ENCODE measurements at places on chromosomes 12 and 14.

DNA sequence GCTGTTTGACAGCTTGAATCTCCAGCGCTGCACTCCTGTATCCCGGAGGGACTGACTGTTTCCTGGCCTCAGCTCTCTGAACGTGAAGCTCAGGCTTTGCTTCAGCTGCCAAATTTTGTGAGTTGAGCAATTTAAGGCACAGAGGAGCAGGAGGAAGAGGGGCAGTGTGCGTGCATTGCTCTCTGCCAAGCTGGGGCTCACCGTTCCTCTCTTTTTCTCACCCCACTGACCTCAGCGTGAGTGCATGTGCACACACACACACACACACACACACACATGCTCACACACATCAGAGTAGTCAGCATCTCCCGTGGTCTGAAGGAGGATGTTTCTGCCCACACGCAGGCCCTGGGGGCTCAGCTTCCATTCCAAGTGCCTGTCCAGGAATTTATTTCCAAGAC, 27.8 kb upstream of the BDKRB2 start:
- no peak for DNase-seq

DNA sequence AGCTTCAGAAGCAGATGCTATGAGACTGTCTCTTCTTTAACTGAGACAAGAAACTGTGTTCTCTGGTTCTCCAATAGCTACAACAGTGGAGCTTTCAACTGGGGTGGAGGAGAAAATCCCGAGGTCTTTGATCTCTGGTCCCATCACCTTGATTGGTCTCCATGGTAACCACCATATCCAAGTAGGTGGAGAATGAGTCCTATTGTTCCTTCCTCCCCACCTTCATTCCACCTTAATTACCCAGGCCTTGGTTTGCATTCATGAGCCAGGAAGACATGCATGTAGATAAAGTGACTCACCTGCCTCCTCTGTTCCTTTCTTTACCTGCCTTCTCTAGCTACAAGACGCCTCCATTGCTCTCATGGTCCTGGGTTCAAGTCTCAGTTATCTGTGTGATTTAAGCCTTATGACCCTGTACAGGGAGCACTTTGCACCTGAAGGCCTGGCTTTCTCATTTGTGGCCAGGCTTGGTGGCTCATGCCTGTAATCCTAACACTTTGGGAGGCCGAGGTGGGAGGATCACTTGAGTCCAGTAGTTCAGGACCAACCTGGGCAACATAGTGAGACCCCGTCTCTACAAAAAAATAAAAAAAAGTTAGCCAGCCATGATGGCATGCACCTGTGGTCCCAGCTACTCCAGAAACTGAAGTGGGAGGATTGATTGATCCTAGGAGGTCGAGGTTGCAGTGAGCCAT, 157.7 kb upstream of the TBX3 start:
- DNase-seq, result no peak

DNA sequence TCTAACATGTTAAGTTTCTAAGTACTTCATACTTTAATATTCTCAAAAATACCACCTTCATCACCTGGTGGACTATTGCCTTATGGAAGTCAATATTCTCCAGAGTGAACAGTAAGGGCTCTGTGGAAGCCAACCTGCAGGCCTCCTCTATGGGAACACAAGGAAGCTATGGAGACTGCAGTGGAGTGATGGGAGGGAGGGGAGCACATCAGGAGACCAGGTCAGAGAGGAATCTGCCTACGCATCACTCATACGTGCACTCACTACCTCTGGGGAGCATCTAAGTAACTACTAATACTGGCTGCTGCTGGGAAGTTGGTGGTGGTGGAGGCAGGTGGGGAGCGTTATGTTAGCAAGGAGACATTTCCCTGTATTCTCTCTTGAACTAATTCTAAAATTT, 19.9 kb downstream of the HECTD4 start:
- no peak for DNase-seq

- no peak for DNase-seq
Measured at GRCh38 chr12:16587514-16587913, 18.4 kb downstream of the LMO3 start.

- no peak for DNase-seq
Measured at GRCh38 chr12:49111206-49111605, 559 bp upstream of the LMBR1L start.

GRCh38 chr12:85807730-85808129, 28.5 kb downstream of the RASSF9 start:
- no peak for DNase-seq

DNA sequence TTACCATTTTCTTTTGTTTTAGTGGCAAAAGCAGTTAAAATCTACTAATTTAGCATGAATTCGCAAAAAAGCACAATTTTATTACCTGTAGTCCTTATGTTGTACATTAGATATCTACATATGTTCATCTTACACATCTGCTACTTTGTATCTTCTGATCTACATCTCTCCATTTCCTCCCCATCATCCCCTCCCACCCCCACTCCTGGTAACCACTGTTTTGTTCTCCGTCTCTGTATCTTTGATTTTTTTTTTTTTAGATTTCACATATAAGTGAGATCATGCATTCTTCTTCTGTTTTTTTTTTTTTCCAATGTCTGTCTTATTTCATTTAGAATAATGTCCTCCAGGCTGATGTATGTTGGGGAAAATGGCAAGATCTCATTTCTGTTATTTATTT, 922.7 kb downstream of the VRK1 start:
- DNase-seq, result no peak

DNA sequence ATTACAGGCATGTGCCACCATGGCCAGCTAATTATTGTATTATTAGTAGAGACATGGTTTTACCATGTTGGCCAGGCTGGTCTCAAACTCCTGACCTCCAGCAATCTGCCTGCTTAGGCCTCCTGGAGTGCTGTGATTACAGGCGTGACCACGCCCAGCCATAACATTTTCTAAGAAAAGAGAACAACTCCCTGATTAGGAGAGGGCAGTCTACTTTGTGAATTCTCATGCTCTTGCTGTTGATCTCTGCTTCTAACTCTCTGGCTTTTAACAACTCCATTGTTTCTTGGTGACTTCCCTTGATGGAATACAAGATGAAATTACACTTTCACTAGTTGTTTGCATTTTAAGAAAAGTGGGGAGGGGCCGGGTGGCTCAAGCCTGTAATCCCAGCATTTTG, 33.6 kb downstream of the SSH1 start:
- DNase-seq, result no peak

Measured in activated CD4-positive, alpha-beta T cell treated with anti-CD3 and anti-CD28 coated beads, Interleukin-2, Interleukin-4, amounts not matched to agents 100 ng/mL and 50 ng/mL, durations not matched to agents 16 hours and 8 hours (primary cell).